Kidney epithelial cell (primary cell): ENCODE measurements at places on chromosomes 5 and 9. TPM values are rescaled to one million over a fixed set of nuclear protein-coding genes. Genes with fewer than 3 reads are reported as not detected.
A peak's percentile ranks its signal among the peaks of the same experiment; 100 is the strongest.

Gene SEC16A
- 64.5 and 74.9 TPM in 2 replicates for total RNA-seq

DNA sequence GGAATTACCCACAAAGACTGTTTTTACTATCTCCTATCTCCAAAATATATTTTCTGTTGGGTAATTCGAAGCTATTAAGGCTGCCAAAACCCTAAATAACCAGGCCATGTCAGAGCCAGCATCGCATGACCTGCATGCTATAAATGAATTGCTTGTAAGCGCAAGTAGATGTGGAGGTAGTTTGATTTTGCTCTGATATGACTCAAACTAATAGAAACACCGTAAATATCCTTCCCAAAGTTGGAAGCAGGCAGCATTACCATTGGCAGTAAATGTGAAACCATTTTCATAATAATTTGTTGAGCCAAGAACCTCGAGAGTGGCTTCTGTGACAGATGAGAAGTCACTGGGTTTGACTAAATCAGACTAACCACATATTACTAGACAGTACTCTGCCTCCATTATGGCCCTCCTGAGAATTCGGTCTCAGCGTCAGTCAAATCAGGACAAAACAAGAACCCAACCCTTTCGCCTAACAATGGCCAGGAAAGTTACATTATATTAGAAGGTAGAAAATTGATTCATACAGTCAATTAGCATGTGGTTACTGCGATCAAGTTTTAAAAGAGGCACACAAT, 289.8 kb downstream of the SPOCK1 start:
- DNase-seq, result no peak

Gene ZNG1F
- total RNA-seq, result 6.9 and 7.7 TPM in 2 replicates

GRCh38 chr5:77768978-77769377, 7.2 kb downstream of the TBCA start:
- DNase-seq, result no peak

- DNase-seq, result no peak
Measured at GRCh38 chr5:58776559-58776958, 193.7 kb downstream of the RAB3C start.

- DNase-seq, result no peak
Measured at GRCh38 chr9:90808398-90808797, 6.8 kb downstream of the SYK start.

GRCh38 chr9:92135576-92135975, 20.4 kb upstream of the SPTLC1 start:
- no peak for DNase-seq

Gene SLC27A6
- total RNA-seq, result 1.2 and 1.6 TPM in 2 replicates

Gene PCDHB8
- 0.34 and 0.84 TPM in 2 replicates for total RNA-seq

DNA sequence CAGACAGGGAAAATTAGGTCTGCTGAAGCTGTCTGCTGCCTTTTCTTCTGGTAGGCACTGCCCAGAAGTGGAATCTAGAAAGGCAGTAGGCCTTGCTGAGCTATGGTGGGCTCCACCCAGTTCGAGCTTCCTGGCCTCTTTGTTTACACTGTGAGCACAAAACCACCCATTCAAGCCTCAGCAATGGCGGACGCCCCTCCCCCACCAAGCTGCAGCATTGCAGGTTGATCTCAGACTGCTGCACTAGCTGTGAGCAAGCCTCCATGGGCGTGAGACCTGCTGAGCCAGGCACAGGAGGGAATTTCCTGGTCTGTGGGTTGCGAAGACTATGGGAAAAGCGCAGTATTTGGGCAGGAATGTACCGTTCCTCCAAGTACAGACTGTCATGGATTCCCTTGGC, 18.5 kb downstream of the AGTPBP1 start:
- DNase-seq, result no peak

DNA sequence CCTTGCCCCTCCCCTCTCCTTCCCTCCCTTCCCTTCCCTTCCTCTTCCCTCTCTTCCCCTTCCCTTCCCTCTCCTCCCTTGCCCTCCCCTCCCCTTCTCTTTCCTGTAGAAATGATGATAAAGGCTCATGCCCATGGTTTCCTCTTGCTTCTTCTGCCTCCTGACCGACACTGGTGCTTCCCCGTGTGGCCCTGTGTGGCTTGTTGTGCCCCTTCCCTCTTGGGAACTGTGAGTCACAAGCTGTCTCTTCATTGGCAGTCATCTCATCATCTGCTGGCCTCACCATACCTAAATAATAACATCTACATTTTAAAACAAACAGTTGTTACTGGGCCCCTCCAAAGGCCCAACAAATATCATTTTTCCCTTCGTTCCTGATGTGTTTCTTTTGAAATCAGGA, 11.7 kb upstream of the CARNMT1 start:
- DNase-seq, result no peak

Gene MRPS2
- 72.4 and 93.2 TPM in 2 replicates for total RNA-seq

GRCh38 chr5:172943283-172943841, 15.9 kb upstream of the RPL26L1 start:
- no peak for DNase-seq

Gene FOXE1
- 0.04 and 0.14 TPM in 2 replicates for total RNA-seq

Gene VCAN
- total RNA-seq, result 175 and 178 TPM in 2 replicates

GRCh38 chr9:36854751-36855150, 179.3 kb downstream of the PAX5 start:
- DNase-seq, result no peak

Gene ANKRA2
- 11.2 and 15.3 TPM in 2 replicates for total RNA-seq

DNA sequence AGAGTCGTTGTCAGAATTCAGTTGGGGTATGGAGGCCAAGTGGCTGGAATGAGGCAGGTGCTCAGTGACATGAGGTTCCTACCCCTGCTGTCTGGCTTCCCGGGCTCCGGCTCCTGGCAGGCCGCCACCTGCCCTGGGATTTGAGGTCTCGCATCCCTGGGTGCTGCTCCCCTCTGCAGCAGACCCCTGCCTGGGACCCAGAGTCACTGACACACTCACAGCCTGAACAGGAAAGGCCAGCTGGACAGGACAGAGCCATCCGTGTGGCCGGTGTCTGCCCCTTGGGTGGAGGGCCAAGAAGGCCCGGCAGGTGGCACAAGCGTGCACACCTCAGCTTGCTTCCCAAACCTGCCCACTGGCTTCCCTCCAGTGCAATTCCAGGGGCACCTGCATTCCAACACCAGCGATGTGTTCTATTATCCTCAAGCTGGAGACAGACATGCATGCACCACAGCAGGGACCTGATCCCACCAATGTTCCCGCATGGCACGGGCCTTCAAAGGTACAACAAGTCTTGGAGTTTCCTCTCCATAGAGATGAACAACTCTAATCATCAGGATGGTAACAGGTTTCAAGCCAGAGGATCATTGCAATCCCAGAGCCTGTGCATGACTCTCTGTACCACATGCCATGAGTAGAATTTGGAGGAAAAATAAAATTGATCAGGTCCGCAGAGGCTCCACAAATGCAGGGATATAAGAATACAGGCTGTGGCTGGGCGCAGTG, 45.6 kb upstream of the RNF130 start:
- no peak for DNase-seq

Gene ANKRD34B
- 1.5 and 2.2 TPM in 2 replicates for total RNA-seq

- DNase-seq, result peak; percentile 69
Measured at GRCh38 chr5:71887680-71888079, 168.6 kb downstream of the CARTPT start.

Gene GARNL3
- 2.7 and 5.3 TPM in 2 replicates for total RNA-seq

Gene CCDC192
- not detected in 2 replicates for total RNA-seq

- DNase-seq, result no peak
Measured at GRCh38 chr9:70494221-70494620, 79.8 kb upstream of the KLF9 start.

DNA sequence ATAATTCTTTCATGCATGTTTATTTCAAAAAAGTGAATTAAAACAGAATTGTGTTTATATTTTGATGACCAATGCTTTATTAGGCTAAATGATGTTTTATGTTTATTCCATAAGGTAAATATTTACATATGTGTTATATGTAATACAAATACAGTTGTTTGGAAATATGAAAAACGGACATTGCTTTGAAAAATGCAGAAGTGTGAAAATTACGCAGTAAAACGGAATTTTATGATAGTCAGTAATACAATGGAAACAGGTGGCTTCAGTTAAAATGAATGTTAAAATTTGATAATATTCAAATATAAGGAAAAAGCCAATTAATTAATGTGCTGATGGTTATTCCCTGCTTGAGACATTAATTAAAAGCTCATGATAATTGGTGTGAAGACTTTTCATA, 1633.8 kb downstream of the MAT2B start:
- DNase-seq, result no peak

DNA sequence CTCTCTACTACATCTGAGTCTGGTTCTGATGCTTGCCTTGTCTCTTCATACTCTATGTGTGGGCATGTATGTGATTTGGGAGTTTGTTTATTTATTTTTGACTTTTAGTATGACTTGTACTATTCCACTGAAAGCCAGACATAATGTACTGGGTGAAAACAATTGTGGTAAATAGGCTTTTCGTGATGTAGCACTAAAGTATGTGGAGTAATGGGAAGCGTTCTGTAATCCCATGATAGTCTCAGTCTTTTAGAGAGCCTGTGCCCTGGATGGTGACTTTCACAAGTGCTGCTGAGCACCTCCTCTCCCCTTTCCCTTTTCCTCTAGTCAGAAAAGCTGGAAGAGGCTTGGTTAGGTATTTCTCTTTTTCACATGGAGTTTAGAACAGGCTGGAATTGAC, 85.8 kb upstream of the S1PR3 start:
- DNase-seq, result no peak

Gene LURAP1L
- total RNA-seq, result 44.5 and 46.6 TPM in 2 replicates

DNA sequence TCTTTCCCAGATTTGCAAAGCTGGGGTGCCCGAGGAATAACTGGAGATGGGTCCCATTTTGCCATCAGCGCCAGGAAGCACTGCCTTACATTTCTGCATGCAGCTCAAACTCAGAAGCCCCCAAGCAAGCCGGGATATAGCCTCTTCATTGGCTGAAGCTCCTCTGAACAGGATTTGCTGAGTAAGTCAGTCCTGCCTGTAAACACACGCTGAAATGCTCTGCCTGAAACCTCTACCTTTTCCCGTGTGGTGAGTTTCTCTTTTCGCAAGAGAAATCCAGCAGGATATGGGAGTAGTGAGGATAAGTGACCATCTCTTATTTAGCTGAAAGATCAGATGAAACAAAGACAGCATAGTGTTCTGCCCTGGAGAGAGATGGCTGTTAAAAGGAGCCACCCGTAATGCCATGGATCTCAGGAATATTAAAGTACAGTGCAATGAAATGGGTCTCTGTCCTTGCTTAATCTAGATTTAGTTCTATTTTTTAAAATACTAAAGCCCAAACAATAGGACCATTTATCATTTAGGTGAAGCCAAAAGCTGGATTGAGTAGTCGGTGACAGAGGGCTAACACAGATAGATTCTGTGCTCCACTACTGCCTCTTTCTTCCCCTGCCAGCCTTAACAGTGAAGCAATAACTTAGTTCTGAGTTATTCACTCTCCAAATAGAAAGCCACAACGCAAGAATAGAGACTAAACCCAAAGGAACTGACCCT, 177.5 kb upstream of the PPP2R2B start:
- no peak for DNase-seq

DNA sequence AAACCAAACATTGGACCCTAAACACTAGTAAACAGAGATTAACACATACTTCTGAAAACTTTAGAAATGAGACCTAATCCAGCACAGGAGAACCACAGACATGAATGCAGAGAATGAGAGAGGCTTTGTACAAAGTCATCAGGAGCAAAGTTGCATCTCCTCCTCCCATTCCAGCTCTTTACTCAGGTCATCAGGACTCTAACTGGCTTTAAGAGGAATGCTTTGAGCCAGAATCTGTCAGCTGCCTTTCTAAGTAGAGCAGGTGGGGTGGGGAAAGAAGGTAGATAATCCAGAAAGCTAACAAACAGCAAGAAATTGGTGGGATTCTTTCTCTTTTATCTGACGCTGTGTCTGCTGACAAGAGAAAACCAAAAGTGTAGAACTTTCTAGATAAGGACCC, 582.7 kb upstream of the DMAC1 start:
- no peak for DNase-seq

DNA sequence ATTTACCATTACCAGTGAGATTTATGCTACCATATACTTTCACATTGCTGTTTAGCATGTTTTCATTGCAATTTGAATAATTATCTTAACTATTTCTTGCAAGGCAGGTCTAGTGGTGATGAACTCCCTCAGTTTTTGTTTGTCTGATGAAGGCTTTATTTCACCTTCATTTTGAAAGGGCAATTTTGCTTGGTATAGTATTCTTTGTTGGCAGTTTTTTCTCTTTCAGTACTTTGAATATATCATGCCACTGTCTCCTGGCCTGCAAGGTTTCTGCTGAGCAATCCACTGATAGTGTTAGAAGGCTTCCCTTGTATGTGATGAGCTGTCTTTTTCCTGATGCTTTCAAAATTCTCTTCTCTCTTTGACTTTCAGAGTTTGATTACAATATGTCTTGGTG, 188.0 kb downstream of the MARCHF11 start:
- no peak for DNase-seq

Gene TERT
- 0.21 TPM in 1 of 2 replicates, not detected in the other for total RNA-seq

- no peak for DNase-seq
Measured at GRCh38 chr9:80020530-80020929, 448.8 kb downstream of the TLE4 start.

- no peak for DNase-seq
Measured at GRCh38 chr9:78692871-78693270, 395.9 kb downstream of the PSAT1 start.

- no peak for DNase-seq
Measured at GRCh38 chr5:116663081-116663480, 88.5 kb upstream of the SEMA6A start.

GRCh38 chr9:73294336-73294735, 142.7 kb downstream of the ANXA1 start:
- no peak for DNase-seq

DNA sequence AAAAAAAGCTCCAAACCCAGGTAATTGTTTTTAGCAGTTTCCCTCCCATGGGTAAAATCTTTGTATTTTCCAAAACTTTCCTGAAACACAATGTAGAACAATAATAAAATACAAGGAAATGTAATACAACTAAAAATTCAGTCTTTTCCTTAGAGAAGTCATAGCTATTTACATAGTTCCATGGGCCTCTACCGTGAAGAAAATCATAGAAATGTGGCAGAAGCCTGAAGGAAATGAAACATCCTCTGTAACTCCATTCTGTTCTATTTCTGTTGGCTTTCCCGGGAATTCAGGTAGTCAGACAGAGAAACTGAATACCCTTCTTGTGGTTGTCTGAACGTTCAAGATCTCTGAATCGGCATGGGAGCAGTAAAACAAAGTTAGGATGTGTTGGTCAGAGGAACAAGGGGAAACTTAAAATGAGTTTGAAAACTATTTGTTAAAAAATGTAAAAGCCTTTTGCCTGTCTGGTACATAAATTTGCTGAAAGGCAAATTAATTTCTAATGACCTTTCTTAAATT, 202.4 kb upstream of the ZNF608 start:
- no peak for DNase-seq

DNA sequence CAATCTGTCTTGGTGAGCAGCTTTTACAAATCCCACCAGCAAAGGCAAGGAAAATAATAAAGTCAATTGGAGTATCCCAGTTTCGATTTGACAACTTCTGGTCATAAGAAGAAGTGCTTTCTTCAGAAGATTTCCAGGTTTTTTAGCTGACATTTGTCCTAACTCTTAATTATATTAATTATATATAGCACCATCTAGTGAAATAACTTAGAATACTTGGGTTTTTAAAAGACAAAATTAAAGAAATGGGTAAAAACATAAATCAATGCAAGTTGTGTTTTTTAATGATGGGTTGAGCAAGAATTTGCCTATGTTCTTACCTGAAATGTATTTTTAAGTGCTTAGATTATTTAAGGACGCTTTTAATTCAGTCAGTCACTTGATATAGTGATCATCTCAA, 421.8 kb downstream of the ACTL7B start:
- no peak for DNase-seq

Gene TGFBR1
- 83.7 and 87.8 TPM in 2 replicates for total RNA-seq
